AG04449 (cell line): ENCODE measurements at places on chromosomes 16 and 17.

DNA sequence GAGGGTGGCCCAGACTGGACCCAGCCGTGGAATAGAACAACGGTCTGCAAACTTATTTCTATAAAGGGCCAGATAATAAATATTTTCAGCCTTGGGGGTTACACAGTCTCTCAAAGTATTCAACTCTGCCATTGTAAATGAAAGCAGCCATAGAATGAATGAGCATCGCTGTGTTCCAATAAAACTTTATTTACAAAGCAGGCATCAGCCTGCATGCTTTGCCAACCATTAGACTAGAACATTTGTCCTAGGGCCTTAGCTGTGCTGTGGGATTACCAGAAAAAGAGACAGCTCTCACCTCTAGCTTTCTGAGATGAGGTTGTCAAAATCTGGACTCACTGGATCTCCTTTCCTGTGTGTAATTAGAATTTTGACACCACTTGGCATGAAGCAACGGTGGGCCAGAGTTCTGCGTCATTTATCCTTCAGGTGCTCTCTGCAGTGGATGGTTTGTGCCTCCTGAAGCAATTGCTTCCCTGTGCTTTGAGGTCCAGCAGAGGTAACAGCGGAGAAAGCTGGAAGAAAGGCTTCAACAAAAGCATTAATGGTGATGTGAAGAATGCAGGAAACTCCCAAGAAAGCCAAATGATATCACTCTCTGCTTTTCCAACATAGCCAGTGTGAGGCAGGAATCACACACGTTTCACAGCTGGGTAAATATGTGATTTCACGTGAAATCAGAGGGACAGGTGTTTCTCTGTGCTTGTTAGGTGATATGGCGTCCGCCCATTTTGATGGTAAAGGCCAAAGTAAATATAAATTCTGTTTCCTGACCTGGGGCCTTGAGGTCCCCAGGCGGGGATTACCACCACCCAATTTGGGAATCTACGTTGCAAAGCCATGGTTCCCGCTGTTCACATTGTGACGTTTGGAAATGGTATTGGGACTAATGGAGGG, 148.4 kb downstream of the PITPNC1 start:
- no peak for DNase-seq

DNA sequence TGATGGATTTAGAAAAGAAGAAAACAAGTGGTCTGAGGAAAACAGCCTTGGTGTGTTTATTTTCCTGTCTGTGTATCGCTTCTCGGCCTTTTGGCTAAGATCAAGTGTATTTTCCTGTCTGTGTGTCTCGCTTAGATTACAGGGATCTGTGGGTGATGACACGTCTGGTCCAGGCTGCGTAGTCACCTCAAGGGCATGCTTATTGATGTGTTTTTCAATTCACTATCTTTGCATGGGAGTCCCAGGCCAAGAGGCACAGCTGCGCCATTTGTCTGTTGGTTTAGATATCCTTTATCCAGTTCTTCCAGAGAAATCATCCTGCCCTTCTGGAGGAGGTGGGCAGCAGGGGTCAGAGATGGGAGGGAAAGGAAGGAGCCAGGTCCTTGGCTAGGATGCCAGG, 47.1 kb upstream of the STH start:
- DNase-seq = no peak

DNA sequence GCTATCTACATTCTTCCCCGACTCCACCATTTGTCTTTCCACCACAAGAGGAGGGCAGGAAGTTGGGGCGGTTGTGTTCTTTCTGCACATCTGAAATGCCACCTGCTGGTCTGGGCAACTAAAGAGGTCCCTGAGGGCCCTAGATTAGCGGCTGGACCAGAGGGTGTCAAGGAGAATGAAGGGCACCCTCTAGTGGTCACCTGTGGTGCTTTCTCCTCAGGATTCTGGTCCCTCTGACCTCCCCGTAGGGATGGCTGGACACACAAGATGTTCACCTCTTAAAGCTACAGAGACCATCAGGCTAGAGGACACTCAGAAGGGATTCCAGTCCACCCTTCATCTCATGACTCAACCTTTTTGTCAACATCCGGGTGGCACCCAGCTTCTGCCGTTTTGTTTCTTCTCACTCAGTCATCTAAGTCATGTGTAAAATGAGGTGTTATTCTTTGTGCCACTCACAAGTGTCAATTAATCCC, 2.9 kb upstream of the SCIMP start:
- DNase-seq = no peak

GRCh38 chr16:66291833-66292232, 74.7 kb upstream of the CDH5 start:
- no peak for DNase-seq

DNA sequence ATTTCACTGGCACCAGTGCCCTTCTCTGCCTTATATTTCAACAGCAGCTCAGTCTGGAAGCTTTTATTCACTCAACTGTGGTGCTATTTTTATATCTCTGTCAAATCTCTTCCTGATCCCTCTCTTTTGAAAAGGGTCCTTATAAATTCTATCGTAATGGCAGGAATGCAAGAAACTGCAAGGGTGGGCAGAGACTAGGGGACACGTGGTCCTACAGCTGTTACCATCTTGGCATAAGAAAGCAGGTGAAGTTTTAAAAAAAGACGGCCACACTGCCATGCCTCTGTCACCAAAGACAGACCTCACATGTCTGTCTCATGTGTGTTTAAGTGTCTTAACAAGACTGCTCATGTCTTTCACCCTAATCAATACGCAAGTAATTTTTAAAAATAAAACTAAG, 368.4 kb upstream of the CDH11 start:
- no peak for DNase-seq

DNA sequence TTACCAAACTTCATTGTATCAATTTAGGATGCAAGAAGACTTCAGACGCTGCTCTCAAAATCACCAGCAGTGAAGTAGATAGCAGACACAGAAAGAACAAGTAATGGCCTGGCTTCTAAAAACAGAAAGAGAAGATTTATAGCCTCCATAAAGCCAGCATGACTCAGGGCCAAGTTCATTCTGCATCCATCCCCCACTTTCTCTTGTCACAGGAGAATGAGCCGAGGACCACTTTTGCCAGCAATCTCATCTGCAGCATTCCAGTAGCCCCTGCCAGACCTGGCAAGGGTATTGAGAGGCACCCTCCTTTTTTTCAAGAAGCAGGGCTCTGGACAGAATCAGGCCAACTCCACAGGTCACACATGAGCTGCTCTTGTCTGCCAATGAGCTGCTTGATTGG, 355.4 kb upstream of the SOX9 start:
- no peak for DNase-seq

- DNase-seq = no peak
These were observed 19.0 kb upstream of the NBR1 start for GRCh38 chr17:43151880-43152456.

DNA sequence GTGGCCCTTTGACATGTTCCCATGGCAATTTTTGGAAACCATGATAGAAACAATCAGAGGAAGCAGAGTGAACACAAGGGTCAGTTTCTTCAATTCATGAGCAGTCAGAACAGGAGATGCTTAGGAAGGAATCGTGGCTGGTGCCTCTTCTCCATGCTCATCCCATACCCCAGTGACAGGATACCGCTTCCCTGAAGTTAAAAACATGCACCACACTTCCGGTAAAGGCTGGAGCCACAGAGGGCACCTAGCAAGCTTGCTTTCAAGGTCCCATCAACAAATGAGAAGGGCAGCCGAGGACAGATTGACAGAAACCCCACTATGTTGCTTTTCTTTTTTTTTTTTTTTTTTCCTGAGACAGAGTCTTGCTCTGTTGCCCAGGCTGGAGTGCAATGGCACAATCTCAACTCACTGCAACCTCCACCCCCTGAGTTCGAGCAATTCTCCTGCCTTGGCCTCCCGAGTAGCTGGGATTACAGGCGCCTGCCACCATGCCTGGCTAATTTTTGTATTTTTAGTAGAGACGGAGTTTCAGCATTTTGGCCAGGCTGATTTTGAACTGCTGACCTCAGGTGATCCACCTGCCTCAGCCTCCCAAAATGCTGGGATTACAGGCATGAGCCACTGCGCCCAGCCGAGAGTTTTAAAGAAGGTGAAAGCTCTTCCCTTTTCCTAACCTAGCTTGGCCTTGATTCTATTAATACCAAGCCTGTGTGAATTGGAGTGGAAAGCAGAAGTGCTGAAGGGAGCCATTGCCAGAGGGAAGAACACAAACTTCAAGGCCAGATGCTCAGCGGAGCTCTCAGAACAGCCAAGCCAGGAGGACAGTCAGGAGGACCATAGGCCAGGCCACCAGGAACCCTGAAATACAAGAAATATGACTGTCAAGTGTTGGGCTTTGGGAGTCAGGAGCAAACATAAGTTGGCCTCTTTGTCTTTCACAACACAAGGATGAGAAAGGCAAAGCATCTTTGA, 16.6 kb downstream of the GP2 start:
- no peak for DNase-seq

DNA sequence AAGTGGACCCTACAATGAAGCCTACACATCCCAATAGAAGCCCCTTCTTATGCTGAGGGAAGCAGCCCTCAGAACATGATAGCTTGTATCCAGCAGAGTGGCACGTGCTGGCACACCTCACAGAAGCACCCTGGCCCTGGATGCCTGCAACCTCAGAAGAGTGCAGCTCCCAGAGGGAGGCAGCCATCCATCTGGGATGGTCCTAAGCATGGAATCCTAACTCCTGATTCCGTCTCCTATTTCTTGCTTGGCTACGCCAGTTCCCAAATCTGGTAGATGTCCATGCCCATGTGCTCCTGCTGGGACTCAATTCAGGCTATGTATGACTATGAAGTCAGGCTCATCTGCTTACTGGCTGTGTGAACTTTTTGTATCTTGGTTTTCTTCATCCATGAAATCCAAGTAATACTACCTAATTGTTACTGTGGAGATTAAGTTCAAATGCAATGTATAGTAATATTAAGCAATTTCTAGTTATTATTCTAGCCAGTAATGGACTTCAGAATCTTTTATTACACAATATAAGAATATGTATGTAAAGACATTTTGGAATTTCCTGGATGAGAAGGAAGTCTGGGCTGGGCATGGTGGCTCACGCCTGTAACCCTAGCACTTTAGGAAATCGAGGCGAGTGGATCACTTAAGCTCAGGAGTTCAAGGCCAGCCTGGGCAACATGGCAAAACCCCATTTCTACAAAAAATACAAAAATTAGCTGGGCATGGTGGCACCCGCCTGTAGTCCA, 32.4 kb downstream of the SIAH1 start:
- no peak for DNase-seq

DNA sequence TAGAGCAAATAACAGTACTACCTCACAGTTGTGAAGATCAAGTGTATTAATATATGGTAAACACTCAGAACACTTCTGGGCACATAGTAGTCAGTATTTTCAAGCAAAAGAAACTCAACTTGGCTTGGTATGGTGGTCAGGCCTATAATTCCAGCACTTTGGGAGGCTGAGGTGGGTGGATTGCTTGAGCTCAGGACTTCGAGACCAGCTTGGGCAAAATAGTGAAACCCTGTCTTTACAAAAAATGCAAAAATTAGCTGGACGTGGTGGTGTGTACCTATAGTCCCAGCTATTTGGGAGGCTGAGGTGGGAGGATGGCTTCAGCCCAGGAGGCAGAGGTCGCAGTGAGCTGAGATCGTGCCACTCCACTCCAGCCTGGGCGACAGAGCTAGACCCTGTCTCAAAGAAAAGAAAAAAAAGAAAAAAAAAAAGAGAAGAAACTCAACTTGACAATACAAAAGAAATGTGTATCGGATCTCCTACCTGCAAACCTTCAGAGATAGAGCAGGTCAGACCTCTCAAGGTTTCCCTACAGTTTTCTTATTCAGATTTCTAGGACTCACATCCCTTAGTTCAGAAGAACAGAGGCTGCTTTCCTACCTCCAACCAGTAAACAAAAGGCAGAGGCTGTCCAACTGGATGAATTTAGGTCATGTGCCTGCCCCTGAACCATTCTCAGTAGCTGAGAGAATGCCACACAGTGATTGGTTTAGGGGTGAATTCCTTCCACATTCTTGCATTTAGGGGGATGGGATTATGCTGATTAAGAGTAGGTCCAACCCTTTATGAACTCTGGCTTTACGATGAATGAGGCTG, 1.7 kb upstream of the KPNA2 start:
- DNase-seq = no peak

DNA sequence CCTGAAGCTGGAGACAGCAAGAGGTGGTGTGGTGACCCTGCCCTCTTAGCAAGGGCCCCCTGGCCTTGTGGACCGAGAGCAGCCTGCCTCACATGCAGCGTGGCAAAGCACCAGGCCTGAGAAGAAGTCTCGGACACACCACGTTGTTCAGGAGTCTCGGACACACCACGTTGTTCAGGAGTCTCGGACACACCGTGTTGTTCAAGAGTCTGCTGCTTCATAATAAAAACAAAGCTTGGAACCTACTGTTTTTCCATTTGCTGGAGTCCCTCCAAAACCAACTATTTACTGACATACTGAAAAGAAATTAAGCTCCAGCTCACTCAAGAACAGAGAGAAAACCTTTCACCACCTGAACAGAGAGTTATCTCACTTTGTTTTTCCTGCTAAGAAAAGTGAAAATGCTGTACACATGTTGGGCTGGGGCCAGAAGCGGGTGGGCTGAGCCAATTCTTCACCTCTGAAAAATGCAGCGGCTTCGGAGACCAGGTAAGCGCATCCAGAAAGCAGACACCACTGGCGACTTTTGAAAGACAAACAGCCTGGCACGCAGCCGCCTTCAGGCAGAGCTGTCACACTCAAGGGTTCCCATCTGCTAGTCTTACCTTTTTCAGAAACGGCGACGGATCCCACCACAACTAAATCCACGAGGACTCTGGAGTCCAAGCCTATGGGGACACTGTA, 8.9 kb downstream of the MTHFSD start:
- no peak for DNase-seq

DNA sequence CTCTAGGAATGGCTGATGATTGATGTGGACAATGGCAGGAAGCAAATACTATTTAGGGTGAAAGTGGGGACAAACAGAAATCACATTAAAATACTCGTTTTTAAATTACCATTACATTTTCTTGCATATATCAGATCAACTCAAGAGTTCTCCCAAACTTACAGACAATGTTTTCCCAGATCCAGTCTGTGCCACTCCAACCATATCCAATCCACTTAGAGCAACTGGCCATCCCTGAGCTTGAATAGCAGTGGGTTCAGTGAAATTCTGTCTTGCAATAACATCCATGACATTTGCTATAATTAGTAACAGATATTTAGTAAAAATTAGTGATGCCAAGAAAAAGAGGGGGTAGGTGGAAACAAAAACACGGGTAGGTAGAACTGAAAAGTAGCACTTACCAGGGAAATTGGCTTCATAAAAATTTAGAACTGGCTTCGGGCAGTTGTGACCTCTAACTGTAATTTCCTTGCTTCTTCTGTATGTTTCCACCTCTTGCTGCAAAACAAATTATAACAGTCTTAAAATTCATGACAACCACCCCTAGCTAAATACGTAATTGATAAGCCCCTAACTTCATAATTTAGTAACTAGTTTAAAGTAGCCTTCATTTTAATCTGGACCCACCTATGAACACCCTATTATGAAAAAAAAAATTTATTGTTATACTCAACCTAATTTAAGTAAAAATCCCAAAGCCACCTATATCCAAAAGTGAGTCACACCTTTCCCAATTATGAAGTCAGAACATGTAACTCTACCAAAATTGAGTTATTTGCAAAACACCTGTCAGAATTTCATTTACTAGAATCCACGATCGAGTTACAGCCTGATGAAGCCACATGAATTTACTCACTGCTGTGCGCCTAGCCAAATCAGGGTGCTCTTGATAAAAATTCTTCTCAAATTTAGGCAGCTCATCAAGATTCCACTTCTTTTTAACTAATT, 2.0 kb downstream of the DDX5 start:
- DNase-seq = no peak
